ENCODE measurements at places on chromosomes 6 and 20.

GRCh38 chr6:166572370-166573261 lies 13.9 kb downstream of the RAMACL start:
- no peak for DNase-seq

DNA sequence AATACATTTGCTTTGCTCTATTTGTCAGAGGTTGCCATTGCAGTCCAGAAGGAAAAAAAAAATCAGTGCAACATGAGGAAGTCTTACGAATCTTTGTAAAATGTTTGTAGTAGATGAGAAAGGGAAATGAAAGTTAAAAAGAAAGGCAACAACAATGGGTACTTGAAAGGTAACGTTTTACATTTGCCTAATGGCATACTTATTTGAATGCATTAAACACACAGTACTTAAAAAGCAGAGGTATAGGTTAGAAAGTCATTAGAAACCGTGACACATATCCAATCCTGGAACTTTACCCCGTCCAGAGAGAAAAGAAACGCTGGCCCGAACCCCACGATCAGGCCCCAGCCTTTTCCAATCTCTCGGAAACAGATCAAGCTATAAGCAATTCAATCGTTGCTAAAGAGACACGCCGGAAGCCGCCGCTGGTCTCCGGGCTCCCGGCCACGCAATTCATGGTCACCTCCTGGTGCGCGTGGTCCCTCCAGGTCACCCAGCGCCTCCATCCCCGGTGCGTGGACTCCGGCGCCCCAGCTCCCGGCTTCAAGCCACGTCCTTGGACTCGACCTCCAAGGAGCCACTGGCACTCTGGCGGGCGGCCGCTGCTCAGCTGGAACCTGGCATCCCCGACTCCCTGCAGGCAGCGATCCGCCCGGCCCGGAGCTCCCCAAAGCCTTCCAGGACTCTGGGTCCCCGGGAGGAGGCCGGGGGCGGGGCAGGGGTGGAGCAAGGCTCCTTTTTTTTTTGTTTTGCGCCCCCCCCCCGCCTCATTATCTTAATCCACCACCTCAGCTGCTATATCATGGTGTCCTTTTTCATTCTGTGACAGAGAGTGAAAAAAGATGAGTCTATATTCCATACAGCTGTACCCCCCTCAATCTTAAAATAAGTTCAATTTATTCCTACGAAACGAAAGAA lies at the start of gene SLC18B1:
Gene SLC18B1 (minus strand): TSS at position 687 of the 918 bp plus-strand sequence. CDS start 181 bp downstream, at position 506.
- peak; percentile 59 for DNase-seq

GRCh38 chr6:8888468-8888867 lies 453.1 kb upstream of the SLC35B3 start:
- no peak for DNase-seq

DNA sequence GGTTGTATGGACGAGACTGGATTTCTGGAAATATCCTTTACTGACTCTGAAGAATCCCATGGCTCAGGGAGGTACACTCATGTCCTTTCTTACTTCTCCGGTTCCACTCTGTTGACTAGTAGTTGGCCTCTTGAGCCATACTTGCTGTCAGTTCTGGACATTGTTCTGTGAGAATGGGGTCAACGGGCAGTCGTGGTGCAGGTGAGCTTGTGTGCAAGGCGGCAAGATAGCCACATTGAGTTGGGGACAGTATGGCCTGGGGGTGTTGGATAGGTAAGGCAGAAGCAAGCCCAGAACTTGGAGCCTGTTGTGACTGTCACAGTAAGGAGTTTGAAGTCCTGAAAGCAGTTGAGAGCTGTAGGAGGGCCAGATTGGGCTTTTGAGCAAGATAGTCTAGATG lies 13.5 kb upstream of the SLC22A1 start:
- DNase-seq = no peak

GRCh38 chr6:42923666-42924065 lies 5.6 kb upstream of the CNPY3 start:
- DNase-seq = no peak

DNA sequence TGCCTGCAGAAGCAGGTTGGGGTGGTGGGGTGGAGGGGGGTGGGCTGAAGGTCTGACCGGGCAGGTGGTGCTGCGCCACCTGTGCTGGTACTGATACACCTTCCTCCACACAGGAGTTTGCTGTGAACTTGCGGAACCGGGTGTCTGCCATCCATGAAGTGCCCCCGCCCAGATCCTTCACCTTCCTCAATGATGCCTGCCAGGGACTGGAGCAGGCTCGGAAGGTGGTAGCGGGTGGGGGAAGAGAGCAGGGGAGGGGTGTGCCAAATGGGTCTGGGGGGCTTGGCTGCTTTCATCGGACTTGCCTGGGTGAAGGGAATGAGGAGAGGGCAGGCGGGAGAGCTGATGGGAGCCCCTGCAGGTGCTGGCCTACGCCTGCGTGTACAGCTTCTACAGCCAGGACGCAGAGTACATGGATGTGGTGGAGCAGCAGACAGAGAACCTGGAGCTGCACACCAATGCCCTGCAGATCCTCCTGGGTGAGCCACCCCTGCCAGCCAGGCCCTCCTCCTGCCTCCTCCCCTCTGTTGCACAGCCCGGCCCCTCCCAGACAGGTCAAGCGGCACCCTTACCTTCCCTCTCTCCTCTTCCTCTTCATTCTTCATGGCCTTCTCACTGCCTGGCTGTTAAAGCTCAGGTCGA lies 6.7 kb downstream of the DNPH1 start:
- no peak for DNase-seq

DNA sequence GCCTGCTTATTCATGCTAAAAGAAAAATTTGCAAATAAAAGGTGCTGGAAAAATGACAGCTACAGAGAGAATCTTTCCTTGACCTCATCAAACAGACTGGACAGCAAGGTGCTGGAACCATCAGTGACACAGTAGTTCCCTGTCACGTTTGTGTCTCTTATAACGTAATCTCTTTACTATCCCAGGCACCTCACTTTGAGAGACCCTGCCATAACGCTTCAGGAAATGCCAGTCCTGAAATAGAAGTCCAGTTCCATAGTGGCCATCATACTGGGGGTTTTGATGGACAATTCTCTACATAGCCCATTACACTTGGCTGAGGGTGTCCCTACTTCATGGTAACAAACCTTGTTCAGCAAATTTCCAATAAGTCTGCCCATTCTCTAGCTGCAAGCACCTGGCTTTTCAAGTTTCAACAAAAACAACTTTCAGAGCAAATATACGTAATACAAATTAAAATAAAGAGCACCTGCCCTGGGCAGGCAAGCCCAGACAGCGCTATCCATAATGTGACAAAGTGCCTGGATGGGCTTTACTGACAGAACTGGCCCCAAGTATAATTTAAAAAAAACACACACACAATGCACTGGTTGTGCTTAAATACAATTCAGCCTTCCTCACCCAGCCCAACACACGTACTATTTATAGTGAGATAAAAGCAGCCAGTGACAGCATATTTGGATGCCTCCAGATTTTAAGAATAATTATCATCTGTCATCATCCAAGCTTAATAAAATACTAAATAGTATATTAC lies 38.7 kb downstream of the CNKSR3 start:
- no peak for DNase-seq
